ENCODE measurements at places on chromosomes 3 and 15. TPM values are rescaled to one million over a fixed set of nuclear protein-coding genes. Genes with fewer than 3 reads are reported as not detected.

- DNase-seq, result no peak
Measured at GRCh38 chr3:177237206-177237605, 39.9 kb upstream of the TBL1XR1 start.

- no peak for DNase-seq
Measured at GRCh38 chr3:183922421-183922820, 37.7 kb upstream of the PARL start.

GRCh38 chr3:25894101-25894500, 104.2 kb downstream of the OXSM start:
- no peak for DNase-seq

Gene FBXW12
- total RNA-seq, result not detected

DNA sequence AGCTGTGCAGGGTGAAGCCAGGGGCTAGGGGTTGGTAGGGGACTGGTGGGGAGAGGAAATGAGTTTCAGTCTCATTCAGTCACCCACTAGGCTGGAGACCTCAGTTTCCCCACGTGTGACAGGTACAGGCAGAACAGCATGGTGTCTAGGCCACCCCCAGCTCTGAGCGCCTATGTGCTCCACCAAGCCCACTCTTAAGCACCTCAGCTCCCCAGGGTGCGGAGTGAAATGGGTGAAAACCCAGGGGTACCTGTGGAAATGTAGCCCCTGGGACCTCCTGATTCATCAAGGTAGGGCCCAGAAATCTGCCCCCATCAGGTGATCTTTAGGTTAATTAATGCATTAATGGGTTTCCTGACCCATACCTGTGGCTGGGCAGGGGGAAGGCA, 3.7 kb downstream of the ATP2B2 start:
- no peak for DNase-seq

Data from vagina (tissue), 2 donors.